IPS DF 6.9 (cell line): ENCODE measurements at places on chromosomes 1 and 21.

- DNase-seq: no peak
These were observed 30.8 kb upstream of the ADARB1 start for GRCh38 chr21:45043541-45044020.

DNA sequence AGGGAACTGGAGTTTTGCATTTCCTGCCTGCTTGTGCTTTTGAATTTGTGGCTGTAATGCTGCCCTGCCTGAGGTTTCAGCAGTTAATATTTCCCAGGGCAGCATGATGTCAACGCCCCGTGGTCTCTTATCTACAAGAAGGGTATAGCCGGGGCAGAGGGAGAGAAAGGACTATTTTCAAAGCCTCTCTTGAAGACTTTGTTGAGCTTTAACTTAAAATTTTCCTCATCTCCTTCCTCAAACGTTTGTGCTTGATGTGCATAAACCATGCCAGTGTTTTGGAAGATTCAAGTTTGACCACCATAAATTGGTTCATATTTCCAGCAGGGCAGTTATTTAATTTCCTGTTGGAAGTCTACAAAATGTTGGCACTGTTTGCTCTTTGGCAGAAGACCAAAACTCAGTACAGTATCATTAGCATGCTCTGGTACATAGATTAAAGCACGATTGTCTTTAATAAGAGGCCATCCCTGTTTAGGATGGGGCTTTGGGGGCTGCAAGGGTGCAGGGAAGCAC lies 43.4 kb downstream of the ROR1 start:
- DNase-seq: no peak

GRCh38 chr1:32195972-32196823 lies 4.2 kb upstream of the CCDC28B start:
- no peak for DNase-seq

DNA sequence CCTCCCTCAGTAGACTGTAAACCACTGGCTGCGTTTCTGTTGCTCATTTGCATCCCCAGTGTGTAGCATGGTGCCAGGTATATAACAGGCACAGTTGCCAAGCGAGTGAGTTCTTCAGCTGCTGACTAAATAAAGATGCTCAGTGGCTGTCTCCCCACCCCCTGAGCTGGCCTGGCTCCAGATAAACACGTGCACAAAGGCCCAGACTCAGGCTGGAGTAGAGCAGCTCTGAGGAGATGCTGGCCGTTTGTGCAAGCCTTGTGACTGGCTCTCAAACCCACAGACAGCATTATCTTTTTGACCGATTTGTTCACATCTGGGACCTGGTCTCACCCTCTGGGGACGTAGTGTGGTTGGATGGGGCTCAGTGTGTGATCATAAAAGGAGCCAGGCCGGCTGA lies 7.1 kb downstream of the CHRNB2 start:
- no peak for DNase-seq

GRCh38 chr1:76870037-76870436 lies 2.8 kb downstream of the ST6GALNAC5 start:
- DNase-seq: no peak

- DNase-seq: no peak
These were observed 33.9 kb downstream of the OLFML2B start for GRCh38 chr1:161989786-161990185.

DNA sequence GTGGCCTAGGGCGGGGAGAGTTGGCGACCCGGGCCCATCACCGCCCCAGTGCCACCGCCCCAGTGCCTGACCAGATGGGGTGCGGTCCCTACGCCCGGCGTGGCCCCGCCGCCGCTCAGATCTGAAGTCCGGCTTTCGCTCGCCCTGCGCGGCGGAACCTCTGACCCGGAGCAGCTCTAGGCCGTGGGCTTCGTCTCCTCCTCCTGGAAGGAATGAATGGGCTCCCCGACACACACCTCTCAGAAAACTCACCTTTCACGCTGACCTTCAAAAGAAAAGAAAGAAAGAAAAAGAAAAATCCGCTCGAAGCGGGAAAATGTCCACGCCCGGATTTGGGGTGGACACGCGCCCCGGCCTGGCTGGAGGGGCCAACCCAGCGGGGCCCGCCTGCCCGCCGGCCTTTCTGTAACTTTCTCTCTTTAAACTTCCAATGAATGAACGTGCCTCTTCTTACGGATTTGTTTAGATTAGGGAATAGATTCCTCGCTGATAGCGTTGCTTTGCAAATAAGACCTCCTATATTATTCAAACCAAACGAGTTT lies 5.4 kb upstream of the SIM2 start:
- DNase-seq: no peak

DNA sequence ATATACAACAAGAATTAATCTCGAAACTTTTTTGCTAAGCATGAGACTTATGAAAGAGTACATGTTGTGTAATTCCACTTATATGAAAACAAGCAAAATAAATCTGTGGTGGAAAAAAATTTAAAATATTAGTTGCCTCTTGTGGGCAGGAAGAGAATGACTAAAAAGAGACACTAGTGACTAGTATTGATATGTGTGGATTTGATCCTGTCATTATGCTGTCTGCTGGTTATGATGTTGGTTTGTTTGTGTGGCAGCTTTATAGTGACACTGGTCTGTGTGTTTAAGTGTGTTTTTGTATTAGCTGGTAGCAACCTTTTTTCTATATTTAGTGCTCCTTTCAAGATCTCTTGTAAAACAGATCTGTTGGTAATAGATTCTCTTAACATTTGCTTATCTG lies 267.8 kb upstream of the NRIP1 start:
- DNase-seq: no peak

GRCh38 chr1:1554550-1554925 lies 14.1 kb upstream of the TMEM240 start:
- DNase-seq: no peak

DNA sequence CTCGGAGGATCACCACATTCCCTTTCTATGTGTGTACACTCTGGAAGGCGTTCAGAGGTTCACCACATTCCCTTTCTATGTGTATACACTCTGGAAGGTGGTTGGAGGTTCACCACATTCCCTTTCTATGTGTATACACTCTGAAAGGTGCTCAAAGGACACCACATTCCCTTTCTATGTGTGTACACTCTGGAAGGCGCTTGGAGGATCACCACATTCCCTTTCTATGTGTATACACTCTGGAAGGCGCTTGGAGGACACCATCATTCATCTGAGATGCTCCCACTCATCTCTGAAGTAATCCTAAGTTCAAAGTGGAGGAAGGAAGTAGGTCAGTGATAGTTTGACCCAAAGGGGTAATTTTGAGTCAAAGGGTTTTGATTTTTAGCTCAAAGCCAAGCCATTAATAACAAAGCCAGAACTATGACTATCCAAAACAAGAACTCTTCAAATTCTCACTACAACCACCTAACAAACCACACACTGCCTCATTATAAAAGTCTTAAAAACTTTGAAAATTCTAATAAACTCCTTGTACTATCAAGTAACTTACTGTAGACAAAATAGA lies 32.9 kb downstream of the NRIP1 start:
- no peak for DNase-seq

DNA sequence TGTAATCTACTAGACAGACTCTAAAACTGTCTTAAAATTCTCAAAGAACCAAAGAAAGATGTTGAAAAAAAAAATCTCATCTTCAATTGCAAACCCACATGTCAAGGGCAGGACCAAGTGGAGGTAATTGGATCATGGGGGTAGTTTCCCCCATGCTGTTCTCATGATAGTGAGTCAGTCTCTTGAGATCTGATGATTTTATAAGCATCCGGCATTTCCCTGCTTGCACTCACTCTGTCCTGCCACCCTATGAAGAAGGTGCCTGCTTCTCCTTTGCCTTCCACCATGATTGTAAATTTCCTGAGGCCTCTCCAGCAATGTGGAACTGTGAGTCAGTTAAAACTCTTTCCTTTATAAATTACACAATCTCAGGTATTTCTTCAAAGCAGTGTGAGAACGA lies 257.0 kb downstream of the HHIPL2 start:
- DNase-seq: no peak

GRCh38 chr1:5888606-5889211 lies 103.5 kb downstream of the NPHP4 start:
- DNase-seq: no peak

GRCh38 chr1:227603327-227603726 lies 40.0 kb downstream of the ZNF678 start:
- DNase-seq: no peak

DNA sequence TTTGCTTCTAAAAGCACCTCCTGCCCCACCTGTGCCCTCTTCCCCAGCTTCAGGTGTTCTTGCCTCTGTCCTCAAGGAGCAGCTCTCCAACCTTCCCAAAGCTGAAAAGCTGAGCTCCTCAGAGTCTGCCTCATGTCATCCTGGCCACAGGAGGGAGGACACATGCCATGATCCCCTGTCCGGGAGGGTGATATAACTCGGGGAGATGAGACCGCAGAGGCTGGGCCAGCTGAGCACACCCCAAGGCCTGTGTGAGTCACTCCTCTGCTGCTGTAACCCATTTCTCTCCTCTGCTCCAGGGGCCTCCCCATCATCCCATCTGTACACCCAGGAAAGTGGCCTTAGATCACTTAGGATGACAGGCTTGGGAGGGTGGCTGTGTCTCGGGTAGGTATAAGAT lies 49.8 kb downstream of the EPHB2 start:
- DNase-seq: no peak

DNA sequence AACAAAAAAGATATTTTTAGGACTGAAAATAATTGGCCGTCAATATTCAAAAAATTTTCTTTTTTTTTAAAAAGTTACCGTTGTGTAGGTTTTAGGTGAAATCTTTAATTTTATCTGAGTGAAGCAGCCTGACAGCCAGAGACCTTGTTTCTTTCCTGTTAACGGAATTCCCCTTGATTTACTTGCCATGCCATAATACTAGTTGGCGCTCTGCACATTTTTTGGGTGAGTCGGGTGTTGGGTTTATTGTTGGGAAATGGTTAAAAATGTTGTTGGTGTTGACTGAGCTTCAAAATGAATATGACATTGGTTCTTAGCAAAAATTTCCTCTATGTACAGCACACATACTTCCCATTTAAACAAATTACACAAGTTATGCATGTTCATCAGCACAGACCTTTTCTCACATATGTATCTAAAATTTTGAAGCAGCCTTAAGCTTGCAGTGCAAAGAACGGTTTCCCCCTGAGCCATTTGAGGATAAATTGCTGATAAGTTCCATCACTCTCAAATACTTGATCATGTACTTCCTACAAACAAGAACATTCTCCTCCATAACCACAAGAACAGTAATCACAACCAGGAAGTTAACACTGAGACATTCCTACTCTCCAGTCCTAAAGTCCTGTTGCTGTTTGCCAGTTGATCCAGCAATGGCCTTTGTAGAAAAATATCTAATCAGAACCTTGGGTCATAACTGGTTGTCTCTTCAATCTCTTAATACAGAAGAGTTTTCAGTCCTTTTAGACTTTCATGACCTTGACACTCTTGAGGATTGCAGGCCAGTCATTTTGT lies 34.2 kb downstream of the CAMTA1 start:
- no peak for DNase-seq

DNA sequence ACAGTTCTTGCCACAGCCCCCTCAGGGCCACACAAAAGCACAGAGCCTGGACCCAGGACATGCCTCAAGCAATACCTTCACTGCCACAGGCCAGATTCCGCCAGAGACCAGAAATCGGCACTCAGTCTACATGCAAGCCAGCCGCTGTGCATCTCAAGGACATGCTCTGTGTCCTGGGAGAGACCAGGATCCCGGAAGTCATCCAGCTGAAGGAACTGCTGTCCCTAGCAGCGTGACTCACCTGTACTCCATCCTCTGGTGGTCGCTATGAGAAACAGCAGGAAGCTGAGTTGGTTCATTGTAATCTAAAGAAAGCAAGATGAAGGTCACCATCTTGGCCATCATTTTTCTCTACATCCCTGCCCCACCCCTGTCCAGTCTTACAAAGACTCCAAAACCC lies 401 bp downstream of the ITLN1 start:
- DNase-seq: peak; percentile 11

- DNase-seq: no peak
These were observed 68.3 kb downstream of the PRRX1 start for GRCh38 chr1:170732252-170732588.

DNA sequence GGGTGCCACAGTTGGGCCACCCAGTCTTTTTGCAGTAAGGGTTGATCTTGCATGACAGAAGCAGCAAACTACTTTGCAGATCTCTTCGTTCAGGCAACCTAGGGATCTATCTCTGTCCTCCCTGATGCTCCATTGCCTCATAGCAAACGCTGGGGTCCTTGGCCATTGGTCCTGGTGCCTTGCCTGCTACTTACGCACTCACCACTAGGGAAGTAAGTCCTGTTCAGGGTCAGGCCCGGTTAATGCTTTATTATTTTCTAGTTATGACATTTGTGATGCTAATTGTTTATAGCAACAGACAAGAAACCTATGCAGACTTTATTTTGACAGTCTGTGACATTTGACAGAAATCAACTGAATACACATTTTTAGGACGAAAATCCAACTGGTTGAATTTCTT lies 326.5 kb upstream of the FMN2 start:
- no peak for DNase-seq

DNA sequence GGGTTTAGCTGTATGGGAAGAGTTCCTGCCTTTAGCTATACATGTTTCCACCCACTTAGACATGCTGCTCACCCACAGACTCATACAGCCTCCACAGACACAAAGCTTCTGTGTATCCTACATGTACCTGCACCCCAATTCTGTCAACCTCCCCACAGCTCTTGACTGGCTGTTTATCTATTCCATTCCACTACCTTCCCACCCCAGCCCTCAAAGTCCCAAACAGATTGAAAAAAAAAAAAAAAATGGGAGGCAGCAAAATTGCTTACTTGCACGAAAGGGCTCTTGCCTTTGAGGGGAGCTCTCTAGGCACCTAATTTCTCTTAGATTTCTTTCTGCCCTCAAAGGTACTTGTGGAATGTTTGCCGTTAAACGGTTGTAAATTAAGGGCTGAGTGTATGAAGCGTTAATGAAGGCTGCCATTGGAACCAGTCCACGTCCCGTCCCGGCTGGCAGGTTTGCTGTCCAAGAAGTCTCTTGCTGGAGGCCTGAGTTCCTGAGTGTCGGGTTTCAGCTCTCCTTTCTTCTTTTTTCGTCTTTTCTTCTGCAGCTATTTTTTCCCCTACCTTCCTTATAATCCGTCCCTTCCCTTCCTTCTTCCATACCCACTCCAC lies 43.6 kb downstream of the PBX1 start:
- no peak for DNase-seq

GRCh38 chr21:42474043-42474831 lies 21.8 kb downstream of the RSPH1 start:
- no peak for DNase-seq

DNA sequence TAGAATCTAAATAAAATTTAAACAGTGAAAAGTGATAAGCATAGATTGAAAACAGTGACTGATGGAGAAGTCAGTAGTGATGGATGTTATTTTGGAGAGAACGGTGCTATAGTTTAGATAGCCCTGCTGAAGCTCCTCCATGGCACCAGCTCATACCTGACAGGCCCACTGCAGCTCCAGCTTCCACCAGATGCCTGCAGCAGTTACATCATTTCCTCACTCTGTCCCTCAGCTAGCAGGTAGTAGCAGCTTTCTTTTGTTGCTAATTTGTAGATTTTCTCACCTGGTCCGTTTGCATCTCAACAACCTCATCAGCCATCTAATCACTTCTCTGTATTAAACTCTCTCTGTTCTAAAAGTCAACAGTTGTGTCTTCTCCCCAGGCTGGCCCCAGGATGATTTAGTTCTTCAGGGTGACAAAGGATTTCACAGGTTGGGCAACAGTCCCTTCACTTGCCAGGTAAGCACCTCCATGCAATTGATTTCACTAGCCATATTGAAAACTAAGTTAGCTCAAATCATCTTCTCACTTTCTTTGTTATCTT lies 128.3 kb downstream of the LMX1A start:
- DNase-seq: no peak

GRCh38 chr1:187891993-187892682 lies 1063.4 kb downstream of the PLA2G4A start:
- no peak for DNase-seq

- DNase-seq: no peak
These were observed 63.4 kb downstream of the LYPLAL1 start for GRCh38 chr1:219236933-219237610.

GRCh38 chr1:99467645-99468044 lies 178.3 kb upstream of the PALMD start:
- no peak for DNase-seq
